ENCODE measurements at places on chromosomes 5 and 9. TPM values are rescaled to one million over a fixed set of nuclear protein-coding genes. Genes with fewer than 3 reads are reported as not detected.

Gene DBH
- total RNA-seq: not detected

Gene CDKN2B-AS1
- total RNA-seq: 7.0 TPM

DNA sequence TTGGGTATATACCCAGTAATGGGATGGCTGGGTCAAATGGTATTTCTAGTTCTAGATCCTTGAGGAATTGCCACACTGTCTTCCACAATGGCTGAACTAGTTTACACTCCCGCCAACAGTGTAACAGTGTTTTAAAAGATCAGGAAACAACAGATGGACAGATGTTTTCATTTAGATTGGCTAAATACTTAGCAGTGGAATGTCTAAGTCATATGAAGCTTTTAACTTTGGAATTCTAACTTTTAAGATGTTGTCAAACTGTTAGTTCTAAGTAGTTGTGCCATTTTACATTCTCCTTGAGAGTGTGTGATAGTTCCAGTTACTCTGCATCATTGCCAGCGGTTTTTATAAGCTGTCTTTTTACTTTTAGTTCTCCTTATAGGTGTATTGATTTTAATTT is 688.8 kb downstream of the SEMA5A start:
- no peak for DNase-seq

DNA sequence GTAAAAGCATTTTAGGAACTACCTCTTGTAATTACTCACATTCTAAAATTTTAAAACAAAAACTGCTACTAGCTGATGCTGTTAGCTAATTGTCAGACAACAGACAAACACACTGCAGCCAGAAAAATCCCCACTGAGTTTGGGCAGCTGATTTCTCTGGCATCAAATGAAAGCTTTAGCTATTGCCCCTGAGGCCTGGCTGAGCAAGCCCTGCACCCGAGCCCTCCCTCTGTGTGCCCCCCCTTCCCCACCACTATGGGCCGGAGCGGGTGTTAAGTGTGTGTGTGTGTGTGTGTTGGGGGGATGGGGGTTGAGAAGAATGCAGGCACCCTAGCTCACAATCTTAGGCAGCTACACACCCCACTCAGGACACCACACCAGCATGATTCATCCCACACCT is 2.4 kb downstream of the NEUROG1 start:
- DNase-seq: no peak

DNA sequence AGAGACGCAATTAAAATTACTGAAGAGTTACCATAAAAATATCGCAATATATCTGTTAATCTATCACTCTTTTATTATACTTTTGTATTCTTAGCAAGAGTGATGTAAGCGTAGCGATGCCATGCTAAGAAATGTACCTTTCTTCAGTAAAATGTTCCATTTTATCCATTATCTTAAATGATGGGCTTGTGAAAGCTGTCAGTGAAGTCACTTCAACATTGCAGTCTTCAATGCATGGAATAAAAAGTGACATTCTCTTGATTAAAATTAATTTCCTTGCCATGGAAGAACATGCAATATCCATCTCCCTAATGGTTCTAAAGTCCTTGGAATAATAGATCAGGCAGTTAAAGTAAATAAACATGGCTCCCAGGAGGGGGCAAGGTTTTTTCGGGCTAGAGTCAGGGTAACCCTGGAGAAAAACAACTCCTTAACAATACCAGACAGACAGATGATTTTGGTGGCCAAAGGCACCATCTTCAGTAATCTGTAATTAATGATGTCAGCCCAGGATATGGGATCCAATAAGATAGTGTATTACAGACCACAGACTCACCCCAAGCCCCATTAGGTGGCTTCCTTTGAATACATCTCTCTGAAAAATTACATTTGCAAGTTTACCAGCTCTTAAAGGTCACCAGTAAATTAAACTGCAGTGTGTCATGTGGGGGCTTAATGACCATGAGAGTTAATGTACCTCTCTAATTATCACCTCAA is 677.1 kb downstream of the DTWD2 start:
- no peak for DNase-seq

- no peak for DNase-seq
Observed at GRCh38 chr9:1938675-1939170, 76.4 kb upstream of the SMARCA2 start.

GRCh38 chr5:43675357-43675756 is 72.4 kb downstream of the NNT start:
- no peak for DNase-seq

Gene CCDC187
- not detected for total RNA-seq

DNA sequence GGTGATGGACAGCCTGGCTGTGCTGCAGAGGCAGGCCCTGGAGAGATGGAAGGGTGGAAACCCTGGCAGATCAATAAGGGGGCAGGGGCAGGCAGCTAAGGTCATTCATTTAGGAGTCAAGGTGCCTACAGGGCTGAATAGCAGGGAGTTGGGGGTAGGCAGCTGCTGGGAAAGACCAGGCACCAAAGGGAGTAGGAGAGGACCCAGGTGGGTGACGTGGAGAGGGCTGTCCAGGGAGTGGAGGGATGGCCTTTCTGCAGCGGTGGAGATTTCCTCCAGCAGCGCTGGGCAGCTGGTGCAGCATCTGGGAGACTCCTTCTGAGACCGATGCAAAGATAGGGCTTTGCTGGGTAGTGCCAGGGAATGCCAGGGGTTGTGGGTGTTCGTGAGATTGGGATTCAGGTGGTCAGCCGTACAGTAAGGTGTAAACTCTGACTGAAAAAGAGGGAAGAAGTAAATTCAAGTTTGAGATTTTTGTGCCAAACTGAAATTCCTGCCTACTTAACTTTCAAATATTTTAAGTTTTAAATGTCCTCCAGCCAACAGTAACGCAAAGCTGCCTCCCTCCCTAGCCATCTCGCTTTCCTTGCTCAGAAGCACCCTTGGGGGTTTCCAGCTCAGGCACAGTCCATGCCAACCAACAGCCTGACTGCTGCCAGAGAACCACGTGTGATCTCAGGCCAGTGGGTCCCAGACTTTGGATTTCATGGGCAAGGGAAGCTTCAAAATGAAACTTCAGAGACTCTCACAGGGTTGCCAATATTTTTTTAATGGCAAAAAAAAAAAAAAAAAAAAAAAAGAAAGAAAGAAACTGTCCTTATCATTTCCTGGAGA is 18.6 kb upstream of the ANGPTL2 start:
- no peak for DNase-seq

Gene PCDHGB5
- 18.6 TPM for total RNA-seq

GRCh38 chr5:167843881-167844572 is 447.4 kb upstream of the WWC1 start:
- DNase-seq: no peak

DNA sequence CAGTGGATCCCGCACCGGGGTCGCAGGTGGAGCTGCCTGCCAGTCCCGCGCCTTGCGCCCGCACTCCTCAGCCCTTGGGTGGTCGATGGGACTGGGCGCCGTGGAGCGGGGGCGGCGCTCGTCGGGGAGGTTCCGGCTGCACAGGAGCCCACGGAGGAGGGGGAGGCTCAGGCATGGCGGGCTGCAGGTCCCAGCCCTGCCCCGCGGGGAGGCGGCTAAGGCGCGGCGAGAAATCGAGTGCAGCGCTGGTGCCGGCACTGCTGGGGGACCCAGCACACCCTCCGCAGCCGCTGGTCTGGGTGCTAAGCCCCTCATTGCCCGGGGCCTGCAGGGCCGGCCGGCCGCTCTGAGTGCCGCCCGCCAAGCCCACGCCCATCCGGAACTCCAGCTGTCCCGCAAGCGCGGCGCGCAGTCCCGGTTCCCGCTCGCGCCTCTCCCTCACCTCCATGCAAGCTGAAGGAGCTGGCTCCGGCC is 120.6 kb upstream of the MEF2C start:
- no peak for DNase-seq

DNA sequence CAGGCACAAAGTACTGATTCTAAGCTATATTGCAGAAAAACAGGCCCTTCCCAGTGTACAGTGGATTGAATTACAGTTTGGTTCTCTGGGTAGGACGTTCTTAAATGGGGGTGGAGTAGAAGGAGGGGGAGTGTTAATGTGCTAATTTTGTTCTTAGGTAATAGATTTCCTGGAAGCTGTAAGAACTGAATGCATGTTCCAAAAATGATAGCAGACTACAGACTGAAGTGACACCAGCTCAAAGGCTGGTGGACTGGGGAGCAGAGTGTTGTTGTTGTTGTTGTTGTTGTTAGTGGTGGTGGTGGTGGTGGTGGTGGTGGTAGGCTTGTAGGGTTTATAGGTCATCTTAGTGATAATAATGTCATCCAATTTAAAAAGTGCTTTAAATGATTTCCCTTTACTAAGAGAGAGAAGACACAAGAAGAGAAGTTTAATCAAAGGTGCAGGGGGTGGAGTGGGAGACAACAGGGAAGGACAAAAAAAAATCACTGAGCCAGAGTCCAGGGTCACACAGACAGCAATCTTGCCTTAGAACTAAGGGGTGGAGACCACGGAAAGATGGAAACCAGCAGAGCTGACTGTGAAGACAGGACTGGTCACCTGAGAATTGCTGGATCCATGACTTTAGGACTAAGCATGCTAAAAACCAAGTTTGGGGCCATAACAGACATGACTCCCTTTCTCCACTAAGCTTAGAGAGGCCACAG is 27.0 kb downstream of the TTLL11 start:
- no peak for DNase-seq

Gene WDR31
- total RNA-seq: 0.39 TPM

Gene SMIM33
- not detected for total RNA-seq

DNA sequence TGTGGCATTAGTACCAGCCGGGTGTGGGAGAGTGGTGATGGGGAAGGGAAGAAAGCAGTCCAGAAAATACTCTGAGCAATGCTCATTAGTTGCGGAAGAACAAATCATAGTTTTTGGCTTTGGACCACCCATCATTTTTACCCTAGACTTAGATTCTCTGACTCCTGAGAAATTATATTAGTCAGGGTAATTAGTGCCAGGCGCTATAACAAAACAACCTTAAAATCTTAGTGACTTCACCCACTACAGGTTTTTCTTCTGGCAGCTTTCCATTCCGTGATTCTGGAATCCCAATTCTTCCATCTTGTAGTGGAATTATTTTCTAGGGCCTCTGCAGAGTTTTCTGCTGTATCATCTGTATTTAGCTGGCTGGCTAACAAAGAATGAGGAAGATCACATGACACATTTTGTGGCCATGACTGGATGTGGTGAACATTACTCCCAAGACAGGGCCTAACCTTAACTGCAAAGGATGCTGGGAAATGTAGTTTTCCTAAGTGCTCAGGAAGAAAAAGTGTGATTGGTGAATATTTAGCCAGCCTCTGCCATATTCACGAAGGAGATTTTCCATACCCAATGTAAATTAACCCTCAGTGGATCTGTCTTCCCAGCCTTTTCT is 373.0 kb upstream of the MEF2C start:
- peak; percentile 64 for DNase-seq

- peak; percentile 8 for DNase-seq
Observed at GRCh38 chr5:139193928-139194327, 4.2 kb downstream of the SIL1 start.

Gene KIAA1958
- total RNA-seq: 1.7 TPM

Gene GRM6
- total RNA-seq: not detected

- DNase-seq: no peak
Observed at GRCh38 chr9:96460470-96460869, 10.5 kb downstream of the HABP4 start.

GRCh38 chr5:173858670-173859407 is 29.3 kb upstream of the CPEB4 start:
- DNase-seq: no peak

DNA sequence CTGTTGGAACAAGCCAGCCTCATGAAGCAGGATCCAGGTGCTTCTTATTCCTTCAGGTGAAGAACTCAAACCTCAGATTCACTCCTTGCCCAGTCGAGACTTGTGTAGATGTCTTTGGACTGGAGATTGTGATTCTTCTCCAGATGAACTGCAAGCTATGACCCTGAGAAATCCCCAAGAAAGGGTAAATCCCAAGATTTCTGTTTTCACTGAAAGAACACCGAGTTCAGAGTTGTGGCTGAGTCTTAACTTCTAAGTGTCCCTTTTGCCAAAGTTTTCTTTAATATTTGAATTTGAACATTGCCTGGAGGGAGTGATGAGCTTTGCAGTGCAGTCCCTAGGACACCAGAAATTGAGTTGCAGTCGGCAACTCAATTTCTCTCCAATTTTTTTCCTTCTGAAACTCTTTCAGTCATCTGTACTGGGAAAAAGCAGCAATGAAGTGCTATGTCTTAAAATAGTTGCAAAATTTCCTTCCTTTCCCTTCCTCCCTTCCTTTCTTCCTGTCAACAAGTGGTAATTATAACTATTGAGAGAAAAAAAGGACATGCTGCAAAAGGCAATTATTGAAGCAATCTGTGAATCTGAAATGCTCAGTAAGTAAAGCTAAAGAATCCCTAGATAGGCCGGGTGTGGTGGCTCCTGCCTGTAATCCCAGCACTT is 56.1 kb downstream of the ANKRD55 start:
- no peak for DNase-seq

GRCh38 chr5:72455476-72455875 is 51.7 kb downstream of the ZNF366 start:
- no peak for DNase-seq

- DNase-seq: no peak
Observed at GRCh38 chr5:26239588-26239987, 798.8 kb downstream of the CDH9 start.

- DNase-seq: no peak
Observed at GRCh38 chr5:73630765-73631164, 4.8 kb downstream of the ARHGEF28 start.

- DNase-seq: peak; percentile 83
Observed at GRCh38 chr5:109105631-109106267, 304.0 kb downstream of the PJA2 start.

DNA sequence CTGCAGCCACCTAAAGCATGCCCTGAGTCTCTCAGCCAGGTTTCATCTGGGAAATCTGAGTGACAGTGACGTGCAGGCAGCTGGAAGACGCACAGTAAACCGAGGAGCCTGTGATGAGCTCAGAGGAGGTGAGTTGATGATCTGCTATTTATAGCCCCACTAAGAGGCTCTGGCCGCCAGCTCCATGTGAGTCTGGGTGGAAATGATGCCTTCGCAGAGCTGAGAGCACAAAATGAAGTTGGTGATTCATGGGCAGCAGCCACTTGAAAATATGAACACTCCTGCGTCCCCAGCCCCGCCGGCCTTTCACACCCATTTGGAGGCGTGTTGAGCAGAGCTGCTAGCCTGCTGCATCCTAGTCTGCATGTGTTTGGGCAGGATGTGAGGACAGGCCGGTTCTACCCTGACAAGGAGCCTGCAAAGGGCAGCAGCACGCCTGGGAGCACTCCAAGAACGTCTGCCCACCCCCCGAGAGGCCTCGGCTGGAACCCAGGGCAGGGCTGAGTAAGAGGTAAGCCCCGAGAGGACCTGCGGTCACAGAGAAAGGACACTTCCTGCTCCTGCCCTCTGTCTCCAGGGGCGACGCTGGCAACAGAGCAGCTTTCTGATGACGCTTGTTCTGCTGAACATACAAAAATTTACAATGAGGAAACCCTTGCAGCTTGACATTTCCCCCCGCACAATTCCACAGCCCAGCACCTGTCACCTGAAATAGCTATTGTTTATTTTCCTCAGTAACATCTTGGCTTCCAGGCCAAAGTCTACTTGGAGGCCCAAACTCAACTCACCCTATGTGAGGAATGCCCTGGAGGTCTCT is 25.1 kb upstream of the CDKN2AIPNL start:
- peak; percentile 87 for DNase-seq

Gene C9orf43
- 0.12 TPM for total RNA-seq

DNA sequence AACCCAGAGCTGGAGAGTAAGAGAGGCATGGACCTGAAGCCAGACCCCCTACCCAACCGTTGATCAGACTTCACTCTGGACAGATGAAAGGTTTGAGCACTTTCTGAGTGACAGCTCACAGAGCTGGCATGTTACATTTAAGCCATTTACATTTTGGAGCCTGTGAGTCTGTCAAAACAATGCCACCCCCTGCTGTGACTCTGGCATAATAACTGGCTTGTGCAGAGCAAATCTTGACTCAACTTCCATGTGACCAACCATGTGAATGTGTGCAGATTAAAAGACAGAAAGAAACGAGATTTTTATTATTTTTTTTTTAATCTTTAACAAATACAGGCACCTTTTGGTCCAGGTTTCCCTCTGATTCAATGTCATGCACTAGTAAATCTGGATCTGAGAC is 48.5 kb downstream of the MFAP3 start:
- peak; percentile 7 for DNase-seq

Data from RPMI7951 (cell line).